ENCODE measurements at places on chromosomes 12 and 14.

DNA sequence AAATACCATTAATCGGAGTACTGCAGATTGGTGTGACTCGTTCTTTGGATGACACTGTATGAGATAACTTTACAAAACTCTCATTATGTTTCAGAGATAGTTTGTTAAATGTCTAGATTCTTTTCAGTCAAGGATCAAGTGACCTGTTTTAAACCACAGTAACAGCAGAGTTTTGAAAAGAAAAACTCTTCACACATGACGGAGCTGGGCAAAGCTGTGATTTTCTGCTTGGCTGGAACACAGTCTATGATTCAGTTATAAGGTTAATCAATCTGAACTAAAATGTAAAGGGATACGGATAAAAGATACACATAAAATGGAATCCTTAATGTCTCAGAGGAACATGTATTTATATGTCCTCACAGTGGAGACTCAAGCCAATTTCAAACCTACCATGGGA is 573.2 kb downstream of the PRKD1 start:
- no peak for DNase-seq

DNA sequence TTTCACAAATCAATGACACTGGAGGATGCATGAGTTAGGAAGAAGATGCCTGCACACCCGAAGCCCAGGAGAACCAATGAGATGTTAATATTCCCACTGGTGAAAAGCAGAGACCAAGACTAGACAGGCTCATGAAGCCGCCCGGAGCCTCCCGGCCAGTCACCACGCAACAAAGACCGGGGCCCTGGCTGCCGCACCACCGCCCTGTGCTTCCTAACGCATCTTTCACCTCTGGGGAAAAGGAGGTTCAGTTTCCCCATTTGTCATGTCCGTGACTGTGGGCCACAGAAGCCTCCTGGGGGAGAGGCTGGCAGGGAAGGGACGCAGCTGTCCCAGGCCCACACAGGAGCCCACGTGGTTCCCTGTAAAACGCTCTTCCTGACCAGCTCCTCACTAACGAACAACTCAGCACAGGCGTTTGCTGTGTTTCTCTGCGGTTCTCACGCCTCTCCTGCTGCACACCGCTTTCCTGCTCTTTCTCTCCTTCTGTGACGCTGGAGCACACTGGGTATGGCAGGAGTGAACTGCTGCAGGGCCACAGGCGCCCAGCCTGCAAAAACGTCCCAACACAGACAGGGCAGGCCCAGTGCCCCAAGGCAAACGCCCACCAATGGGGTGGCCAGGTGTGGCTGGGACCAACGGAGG is 10.8 kb downstream of the RIMBP2 start:
- DNase-seq = no peak

- peak; percentile 66 for DNase-seq
These were observed 187.2 kb upstream of the NEDD1 start for GRCh38 chr12:96719660-96720362.

DNA sequence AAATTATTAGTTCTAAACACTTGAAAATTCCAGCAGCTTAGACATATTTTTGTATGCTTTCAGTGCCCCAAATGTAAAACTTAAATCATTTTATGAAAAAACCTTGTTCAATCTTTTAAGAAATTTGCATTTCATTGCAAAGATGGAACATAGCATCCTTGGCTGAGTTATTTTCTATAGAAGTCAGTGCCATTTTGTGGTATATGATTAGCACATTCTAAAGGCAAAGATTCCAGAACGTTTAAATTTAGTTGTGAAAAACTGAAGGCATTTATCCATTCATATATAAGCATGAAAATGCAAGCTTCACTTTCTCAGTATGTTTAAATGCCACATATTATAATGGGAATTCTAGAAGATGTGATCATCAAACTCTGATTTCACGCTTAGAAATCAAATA is 332.1 kb downstream of the APAF1 start:
- DNase-seq = no peak

DNA sequence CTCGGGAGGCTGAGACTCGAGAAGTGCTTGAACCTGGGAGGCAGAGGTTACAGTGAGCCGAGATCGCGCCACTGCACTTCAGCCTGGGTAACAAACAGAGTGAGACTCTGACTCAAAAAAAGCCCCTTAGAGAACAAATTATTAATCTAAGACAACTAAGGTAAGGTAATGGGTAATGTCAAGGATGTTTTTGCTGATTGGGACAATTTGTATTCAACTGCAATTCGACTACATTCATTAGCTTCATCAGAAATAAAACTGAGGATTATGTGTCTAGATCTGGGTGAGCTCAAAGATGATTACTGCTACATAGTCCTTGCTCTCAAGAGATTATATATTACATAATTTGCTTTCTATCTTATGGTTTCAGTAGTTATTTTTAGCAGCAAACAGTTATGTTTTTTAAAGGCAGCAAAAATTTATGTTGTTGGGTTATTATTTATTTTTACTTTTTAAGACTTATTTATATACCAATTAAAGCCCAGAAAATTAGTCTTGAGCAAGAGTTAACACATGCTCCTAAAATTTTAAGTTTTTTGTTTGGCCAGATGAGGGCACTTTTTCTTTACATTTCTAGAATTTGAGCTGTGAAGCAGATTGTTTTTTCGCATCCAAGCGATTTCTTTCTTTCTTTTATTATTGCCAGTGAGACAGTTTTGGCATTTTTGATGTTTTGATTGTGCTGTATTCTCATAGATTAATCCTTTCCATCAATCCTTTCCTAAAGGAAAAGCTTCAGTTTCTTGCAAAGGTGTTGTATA is 52.3 kb downstream of the PLEKHA5 start:
- peak; percentile 50 for DNase-seq

All from choroid plexus epithelial cell (primary cell).